ENCODE measurements at places on chromosomes 4 and X.

GRCh38 chrX:71895607-71896006, 15.0 kb upstream of the NHSL2 start:
- DNase-seq: no peak

DNA sequence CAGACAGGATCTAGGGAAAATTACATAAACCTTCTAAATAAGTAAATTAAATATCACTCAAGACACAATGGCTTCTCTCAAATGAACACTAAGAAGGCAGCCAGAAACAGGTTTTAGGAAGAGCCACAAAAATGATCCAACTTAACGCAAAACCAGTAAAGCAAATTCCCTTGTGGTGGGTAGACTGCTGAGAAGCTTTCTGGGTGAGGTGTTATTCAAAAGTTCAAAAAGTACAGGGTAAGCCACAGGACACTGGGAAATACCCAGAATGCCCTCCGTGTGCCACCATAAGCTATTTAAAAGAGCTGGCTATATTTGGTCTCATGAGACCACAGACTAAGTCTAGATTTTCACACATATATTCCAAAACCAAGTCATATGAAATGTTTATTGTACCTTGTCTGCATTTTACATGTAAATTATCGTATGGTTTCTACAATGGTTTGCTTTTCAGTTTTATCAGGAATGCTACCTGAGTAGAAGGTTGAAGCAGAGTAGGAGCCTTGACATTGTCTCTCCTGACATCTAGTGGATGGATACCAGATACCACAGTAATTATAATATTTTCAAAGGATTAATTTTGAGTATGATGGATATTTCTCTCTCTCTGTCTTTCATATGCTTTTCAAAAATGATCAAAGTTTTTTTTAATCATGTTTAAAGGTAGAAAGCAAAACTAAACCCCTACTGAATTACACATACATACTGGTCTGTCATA, 109.3 kb upstream of the KLHL13 start:
- DNase-seq: no peak

GRCh38 chr4:10655968-10656367, 28.6 kb downstream of the CLNK start:
- DNase-seq: no peak

GRCh38 chr4:188021548-188022249, 26.1 kb downstream of the ZFP42 start:
- DNase-seq: no peak

GRCh38 chr4:48633657-48634056, 143.6 kb downstream of the ZAR1 start:
- no peak for DNase-seq

DNA sequence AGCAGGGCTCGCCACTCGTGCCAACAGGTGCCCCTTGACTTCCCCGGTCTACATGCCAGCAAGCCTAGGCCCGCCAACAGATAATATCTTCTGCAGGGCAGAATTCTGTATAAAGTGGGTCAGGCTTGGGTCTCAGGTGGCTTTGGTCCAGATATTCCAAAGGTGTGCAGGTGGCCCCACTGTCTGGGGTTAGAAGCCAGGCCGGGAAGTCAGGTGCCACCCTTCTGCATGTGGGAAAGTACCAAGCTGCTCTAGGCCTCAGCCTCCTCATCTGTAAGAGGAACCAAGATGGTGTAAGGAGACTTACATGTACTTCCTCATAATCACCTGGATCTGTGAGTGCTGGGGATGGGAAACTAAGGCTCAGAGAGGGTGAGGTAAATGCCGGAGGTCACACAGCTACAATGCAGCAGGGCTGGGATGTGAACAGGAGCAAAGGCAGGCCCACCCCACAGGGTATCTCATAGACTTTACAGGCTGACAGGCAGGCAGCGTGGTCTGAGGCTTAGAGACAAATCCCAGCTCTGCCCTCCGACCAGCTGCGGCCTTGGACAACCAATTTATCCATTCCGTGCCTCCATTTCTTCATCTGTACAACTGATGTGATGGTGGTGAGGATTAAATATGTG, 35.9 kb downstream of the WDR1 start:
- no peak for DNase-seq

GRCh38 chr4:26826721-26827120, 33.9 kb upstream of the STIM2 start:
- no peak for DNase-seq

- no peak for DNase-seq
These were observed 389.2 kb upstream of the F9 start for GRCh38 chrX:139141370-139141769.
